ENCODE measurements at places on chromosomes 13 and 19.

- no peak for DNase-seq
Measured at GRCh38 chr13:97239306-97239705, 17.2 kb downstream of the MBNL2 start.

DNA sequence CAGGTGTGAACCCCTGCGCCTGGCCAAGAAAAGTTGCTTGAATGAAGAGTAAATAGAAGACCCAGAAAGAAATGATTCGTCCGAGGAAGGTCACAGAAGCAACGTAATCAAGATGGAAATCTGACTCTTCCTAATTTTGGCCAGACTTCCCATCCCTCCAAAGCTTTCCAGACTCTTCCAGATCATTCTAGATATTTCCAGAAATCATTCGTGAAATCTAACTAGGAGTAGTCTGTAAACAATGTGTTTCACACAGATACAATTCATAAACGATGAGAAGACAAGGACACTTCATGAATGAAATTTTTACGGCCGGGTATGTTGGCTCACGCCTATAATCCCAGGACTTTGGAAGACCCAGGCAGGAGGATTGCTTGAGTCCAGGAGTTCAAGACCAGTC lies 9.3 kb upstream of the LDLR start:
- DNase-seq, result no peak

GRCh38 chr19:29715701-29716581 lies 880 bp upstream of the C19orf12 start:
- no peak for DNase-seq

DNA sequence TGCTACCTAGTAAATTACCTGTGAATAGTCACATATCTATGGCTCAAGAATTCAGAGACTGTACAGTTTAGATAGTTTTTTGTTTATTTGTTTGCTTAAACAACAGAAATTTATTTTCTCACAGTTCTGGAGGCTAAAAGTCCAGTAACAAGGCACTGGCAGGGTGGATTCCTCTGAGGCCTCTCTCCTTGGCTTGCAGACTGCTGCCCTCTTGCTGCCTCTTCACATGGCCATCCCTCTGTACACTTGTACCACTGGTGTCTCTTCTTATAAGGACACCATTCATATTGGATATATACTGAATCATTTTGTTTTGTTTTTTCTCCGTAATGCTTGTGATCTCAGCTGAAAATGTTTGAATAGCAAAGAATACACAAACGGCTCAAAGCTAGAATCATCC lies 56.4 kb upstream of the MIR17HG start:
- no peak for DNase-seq

DNA sequence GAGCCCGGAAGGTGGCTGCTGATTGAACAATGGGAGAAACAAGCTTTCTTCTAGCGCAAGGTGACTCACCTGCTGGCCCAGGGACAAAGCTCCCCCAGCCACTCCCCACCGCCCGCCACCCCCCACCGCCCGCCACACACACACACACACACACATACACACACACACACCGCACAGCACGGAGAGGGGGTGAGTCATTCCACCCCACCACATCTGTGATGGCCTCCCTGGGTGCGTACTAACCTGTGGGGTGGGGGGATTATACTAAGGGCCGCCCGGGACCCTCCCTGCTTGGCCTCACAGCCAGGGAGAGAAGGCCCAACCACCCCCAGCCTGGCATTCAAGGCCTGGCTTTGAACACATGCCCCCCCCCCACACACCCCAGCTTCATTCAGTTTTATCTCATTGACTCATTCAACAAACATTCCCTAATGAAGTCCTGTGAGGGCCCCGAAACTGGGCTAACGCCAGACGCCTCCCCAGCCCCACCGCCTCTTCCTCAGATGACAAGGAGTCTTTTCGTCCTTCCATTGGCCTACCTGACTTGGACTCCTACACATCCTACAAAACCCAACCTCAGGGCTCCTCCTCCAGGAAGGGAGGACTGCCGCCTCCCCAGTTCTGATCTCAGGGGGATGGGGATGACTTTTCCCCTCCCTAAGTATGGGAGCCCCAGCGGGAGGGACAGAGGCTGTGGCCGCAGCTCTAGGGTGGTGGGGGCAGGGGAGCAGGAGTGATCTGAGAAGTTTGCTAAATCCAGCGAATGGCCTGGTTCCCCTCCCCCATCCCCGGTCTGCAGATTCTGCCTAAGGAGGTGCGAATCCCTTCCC lies 5.8 kb upstream of the ONECUT3 start:
- peak; percentile 31 for DNase-seq

DNA sequence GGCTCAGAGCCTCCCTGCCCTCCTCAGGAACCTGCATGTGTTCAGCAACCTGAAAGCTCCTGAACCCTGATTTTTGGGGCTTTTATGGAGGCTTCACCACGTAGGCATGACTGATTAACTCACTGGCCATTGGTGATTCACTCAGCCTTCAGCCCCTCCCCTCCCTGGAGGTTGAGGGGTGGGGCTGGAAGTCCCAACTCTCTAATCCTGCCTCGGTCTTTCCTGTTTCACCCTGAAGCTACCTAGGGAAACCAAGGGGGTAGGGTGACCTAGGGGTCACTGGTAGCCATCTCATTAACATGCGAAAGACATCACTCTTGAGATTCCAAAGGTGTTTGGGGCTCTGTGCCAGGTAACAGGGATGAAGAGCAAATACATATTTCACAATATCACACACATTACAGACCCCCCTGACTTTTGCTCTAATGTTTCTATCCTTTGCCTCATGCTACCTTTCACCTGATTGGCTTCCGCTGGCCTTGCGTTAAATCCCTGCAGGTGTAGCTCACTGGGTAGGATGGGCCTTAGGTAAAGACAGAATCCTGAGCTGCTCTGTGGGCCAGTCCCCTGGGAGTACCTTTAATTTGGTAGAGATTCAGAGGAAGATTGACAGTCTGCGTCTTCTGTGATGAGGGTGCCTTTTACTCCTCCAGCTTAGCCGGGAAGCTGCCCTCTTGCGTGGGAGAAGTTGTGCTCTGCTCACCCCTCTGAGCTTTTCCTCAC lies 260.6 kb downstream of the ATP8A2 start:
- no peak for DNase-seq

GRCh38 chr13:34344816-34345215 lies 526.9 kb downstream of the RFC3 start:
- DNase-seq, result no peak

- peak; percentile 48 for DNase-seq
Measured at GRCh38 chr19:45863840-45864628, at the start of gene FOXA3. Gene FOXA3 (plus strand): TSS chr19:45864326. CDS start chr19:45864457, 131 bp downstream.

- no peak for DNase-seq
Measured at GRCh38 chr13:114147803-114148520, 15.5 kb upstream of the RASA3 start.

- no peak for DNase-seq
Measured at GRCh38 chr19:38152461-38153379, 71.3 kb downstream of the DPF1 start.

- DNase-seq, result no peak
Measured at GRCh38 chr19:19657397-19657783, 6.1 kb downstream of the ATP13A1 start.

- DNase-seq, result no peak
Measured at GRCh38 chr13:78201411-78201810, 282.8 kb upstream of the EDNRB start.

DNA sequence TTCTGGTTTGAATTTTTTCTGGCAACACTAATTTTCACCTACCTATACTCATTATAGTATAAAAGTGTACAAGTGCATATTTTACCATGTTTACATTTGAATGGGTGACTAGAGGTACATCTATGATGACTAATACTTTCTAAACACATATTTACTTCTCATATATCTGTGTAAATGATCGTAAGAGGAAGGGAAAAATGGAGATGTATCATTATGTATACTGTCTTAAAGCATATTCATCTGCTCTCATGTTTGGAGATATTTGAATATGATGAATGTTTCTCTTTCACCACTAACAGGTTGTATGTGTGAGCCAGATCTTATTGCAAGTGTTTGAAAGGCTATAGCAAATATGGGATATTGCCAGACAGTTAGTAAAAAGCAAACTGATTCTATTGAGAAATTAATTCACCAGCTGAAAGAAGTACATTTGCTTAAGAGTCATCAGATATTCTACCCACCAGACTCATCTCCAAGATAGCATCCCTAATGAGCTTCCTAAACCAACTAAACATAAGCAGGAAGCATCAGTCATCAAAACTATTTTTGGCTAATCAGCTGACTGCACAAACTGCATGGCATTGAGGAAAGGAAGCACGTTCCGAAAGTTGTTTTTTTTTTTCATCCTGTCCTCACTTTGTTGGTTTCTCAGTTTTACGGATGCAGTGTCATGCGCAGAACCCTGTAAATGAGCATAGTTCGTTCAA lies 738.2 kb downstream of the GPC5 start:
- no peak for DNase-seq

GRCh38 chr13:25752957-25753551 lies 298.8 kb downstream of the SHISA2 start:
- no peak for DNase-seq

GRCh38 chr13:49367640-49368422 lies 76.0 kb downstream of the CAB39L start:
- no peak for DNase-seq

GRCh38 chr13:97648881-97649224 lies 214.9 kb downstream of the RAP2A start:
- DNase-seq, result no peak

GRCh38 chr19:2054763-2055162 lies 3.7 kb upstream of the MKNK2 start:
- no peak for DNase-seq

GRCh38 chr13:37202264-37202663 lies 96.8 kb upstream of the CSNK1A1L start:
- no peak for DNase-seq

- no peak for DNase-seq
Measured at GRCh38 chr13:30545320-30545719, 72.4 kb upstream of the USPL1 start.

DNA sequence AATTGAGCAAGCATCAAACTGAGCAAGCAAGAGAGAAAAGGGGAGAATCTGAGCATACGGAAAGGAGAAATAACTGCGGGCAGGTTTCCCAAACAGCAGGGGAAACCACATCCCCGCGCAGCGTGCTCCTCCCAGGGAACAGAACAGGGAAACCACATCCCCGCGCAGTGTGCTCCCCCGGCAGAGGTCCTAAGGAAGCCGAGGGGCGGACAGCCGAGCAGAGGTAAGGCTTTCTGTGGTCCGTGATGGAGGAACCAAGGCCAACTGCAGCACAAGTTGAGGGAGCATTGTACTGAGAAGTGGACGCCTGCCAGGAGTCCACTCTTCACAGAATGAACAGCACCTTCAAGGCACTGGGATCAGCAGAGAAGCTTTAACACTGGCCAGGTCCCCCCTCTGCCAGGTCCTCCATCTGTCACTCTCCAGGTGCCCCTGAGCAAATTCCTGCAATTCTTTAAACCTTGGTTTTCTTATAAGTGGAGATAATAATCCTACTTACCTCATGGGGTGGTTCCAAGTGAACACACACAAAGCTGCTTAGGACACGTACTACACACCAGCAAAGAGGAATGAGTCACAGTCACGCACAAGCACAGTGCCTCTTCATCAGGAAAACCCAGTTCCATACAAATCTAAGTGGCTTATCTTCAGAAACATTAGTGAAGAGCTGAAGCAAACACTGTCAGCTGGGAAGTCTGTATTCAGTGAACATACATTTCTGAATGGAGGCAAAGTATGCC lies 23.0 kb upstream of the LAMP1 start:
- DNase-seq, result no peak

DNA sequence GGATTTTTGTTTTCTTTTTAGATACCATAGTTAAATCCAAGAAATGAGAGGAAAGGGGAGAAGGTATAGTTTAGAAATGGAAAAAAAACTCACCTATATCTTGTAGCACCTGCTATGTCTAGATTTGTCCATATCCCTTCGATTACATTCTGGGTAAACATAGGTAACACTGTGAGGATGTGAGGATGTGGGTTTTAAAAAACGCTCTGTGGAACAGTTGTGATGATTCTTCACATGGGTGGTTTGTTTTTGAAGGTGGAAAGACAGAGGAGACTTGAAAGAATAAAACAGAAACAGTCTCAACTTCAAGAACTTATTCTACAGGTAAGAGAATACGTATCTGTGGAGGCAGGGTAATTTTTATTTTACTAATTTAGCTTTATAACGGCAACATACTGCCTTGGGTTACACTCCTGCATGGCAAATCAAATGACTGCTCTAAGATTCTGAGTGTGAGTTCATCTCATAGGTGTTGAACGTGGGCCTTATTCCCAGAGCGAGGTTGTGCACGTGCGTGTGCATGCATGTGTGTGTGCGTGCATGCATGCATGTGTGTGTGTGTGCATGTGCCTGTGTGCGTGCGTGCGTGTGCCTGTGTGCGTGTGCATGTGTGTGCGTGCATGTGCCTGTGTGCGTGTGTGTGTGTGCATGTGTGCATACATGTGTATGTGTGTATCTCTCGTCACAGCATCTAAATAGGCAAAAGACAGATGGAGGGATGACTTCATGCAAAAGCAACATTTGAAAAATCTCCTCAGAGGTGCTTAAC lies 23.5 kb downstream of the ATP4B start:
- DNase-seq, result no peak

- peak; percentile 24 for DNase-seq
Measured at GRCh38 chr13:39779337-39780265, 124.1 kb downstream of the COG6 start.

DNA sequence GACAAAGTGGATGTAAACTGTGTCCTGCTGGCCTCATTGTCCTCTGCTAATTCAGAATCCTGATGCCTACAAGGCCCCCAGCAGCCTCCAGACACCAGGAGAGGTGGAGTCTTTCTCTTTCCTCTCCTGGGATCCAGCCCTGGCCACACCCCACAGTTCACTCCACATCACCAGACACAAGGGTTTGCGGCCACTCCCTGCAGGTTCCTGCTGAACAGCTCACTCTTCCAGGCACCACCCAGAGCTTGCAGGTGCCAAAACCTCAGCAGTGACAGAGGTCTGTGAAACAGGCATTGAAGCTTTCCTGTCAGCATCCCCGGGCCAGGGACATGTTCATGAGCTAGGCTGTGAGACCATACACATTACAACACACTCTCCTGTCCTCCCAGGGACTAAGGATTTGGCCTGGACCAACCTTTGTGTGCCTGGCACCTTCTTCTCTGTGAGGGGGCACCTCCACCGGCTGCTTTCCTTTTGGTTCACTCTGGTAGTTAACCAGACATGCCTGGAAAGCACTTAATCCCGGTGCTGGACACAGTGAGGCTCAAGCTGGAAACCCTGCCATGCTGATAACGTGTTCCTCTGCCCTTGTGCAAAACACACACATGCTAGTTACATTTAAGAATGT lies 11.1 kb upstream of the ATP12A start:
- no peak for DNase-seq

GRCh38 chr19:51698296-51698695 lies 5.2 kb downstream of the SPACA6 start:
- no peak for DNase-seq

DNA sequence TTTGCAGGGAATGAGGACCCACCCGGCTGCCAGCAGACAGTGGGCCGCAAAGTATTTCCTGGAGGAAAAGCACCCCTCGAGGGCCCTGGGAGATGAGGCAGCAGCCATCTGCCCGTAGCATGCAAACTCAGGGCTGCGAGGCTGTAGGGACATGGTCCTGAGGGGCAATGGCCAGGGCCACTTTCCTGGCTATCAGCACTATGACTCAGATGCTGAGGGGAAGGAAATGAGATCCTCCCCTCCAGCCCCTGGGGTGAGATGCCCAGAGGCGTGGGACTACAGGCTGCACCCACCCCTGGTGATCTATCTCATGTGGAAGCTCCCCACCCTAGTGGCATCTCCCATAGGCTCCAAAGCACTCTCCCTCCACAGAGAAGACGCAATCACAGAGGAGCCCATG lies 80.1 kb downstream of the SLC7A1 start:
- DNase-seq, result no peak

Data from activated effector memory CD4-positive, alpha-beta T cell treated with Interleukin-2 at 50 U/mL for 16 hours (primary cell).